ENCODE measurements at places on chromosomes 2 and 18.

DNA sequence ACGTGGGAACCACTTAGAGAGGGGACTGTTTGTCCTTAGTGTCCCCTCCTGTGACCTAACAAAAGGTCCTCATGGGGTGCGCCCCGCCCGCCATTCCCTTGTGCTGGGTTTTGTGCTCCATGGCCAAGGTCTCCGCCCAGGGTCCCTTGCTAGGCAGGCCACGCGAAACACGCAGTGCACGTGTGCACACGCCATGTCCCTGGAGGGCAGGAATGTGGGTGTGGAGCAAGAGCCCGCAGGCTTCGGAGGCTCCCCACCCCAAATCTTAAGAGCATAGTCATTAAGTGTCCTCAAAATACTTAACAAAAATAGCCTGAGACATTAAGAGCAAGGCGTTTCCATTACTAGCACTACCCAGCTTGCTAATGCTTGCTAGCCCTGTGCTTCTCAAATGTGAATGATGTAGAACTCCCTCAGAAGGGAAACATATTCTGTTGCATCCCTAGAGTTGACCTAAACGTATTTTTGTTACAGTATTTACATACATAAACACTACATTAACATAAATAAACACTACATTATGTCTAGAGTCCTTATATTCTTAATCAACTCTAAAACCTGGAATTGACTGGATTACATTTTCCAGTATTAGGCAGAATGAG is 117.6 kb upstream of the APCDD1 start:
- no peak for DNase-seq

- DNase-seq: peak; percentile 16
Measured at GRCh38 chr18:58045242-58046092, 1.4 kb downstream of the NEDD4L start.

DNA sequence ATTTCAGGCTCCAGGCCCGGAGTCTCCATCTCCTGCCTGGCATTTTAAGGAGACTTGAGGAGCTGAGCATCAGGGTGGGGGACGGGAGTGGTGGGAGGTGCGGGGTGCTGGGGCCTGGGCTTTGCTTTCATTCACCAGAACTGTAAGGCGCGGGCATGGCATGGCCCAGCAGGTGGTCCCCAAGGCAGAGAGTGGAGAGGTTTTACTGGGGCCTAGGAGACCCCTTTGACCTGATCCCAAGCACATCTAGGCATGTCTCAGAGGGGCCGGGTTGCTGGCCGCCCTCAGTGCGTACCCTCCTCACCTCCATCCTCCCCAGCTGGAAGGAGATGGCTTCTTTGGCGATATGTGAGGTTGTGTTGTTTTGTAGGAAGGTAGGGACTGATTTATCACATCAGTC is 172.5 kb downstream of the KLHL29 start:
- no peak for DNase-seq

GRCh38 chr2:172052000-172052983 is 33.0 kb upstream of the DLX1 start:
- no peak for DNase-seq

- DNase-seq: no peak
Measured at GRCh38 chr2:238875101-238875470, 27.2 kb downstream of the TWIST2 start.

DNA sequence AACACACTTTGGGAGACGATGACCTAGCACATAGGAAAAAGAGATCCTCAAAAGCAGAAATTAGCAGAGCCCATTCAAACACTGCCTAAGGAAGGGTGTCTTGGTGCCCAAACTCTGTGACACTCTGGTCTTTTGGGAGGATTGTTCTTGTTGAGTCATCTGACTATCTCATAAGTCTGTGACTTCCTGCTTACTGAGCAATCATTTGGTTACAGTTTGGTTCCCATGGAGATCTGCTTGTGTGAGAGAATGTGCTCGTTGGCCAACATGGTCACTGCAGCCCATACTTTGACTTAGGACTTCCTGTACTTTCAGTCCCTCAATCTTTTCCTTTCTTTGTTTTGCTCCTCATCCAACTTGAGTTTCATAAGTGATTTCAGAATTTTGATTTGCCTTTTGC is 602.9 kb downstream of the NYAP2 start:
- no peak for DNase-seq

DNA sequence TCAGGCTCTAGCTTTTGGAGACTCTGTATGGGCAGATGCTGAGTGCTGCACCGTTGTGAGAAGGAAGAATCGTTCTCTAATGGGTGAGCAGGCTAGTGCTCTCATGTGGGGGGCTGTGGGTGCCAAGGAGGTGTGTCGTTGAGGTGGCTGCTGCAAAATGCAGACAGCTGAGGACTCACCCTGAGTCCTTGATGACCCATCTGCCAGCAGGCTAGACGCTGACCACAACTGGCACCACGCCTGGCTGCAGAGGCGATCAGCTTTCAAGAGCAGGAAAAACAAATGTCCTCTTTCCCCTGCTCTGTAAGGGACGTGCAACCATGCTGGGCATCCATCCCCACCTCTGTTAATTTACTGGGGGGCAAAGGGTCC is 48.2 kb downstream of the HAUS1 start:
- no peak for DNase-seq

DNA sequence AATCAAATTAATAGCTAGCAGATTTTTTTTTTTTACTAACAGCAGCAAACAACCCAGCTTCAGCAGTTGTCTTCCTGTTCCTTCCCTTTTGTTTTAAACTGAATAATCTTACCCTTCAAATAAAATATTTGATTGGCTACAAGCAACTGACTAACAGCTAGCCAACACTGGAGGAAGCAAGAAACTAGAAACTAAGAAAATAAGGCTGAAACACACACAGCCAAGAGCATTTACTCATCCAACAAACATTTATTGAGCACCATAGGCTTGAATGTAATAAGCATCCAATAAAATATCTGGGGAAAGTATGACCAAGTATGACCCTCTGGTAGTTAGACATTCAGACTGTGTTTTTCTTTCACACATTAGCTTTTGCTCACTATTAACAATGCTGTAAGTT is 189.2 kb downstream of the CD226 start:
- DNase-seq: no peak

- no peak for DNase-seq
Measured at GRCh38 chr2:143087033-143087432, 42.2 kb upstream of the ARHGAP15 start.

GRCh38 chr2:104866122-104866864 is 12.4 kb downstream of the POU3F3 start:
- no peak for DNase-seq

DNA sequence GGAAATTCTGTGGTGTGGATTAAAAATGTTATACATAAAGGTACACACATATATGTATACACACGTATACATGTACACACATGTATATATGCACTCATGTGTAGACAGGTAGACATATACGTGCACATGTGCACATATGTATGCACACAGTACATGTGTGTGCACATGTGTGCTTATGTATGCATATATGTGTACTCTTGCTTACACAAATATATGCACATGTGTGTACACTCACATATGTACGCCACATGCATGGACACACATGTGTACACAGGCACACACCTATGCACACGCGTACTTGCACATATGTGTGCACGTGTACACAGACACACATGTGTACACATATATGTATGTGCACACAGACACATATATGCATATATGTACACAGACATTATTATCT is 142.8 kb upstream of the SALL3 start:
- no peak for DNase-seq
